ENCODE measurements at places on chromosomes 11 and 22.
A peak's percentile ranks its signal among the peaks of the same experiment; 100 is the strongest.

DNA sequence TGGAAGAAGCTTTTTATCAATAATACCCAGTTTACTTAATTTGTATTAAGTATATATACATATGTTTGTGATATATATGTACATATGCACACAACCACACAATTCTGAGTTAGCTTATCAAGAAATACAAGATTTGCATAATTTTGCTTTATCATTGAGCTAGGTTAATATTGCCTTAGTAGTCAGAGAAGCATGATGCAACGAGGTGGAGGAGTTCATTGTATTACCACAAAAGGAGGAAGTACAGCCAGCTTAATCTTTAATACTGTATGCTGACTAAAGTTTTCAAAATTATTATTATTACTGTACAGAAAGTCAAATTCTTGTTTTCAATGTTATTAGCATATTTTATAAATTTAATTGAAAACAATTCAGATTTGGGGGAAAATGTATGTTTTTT, 278.4 kb upstream of the PDGFD start:
- DNase-seq = no peak

GRCh38 chr11:114738954-114739353, 60.6 kb downstream of the NXPE2 start:
- DNase-seq = peak; percentile 68

- no peak for DNase-seq
Measured at GRCh38 chr11:113332638-113333329, 18.4 kb downstream of the TTC12 start.

DNA sequence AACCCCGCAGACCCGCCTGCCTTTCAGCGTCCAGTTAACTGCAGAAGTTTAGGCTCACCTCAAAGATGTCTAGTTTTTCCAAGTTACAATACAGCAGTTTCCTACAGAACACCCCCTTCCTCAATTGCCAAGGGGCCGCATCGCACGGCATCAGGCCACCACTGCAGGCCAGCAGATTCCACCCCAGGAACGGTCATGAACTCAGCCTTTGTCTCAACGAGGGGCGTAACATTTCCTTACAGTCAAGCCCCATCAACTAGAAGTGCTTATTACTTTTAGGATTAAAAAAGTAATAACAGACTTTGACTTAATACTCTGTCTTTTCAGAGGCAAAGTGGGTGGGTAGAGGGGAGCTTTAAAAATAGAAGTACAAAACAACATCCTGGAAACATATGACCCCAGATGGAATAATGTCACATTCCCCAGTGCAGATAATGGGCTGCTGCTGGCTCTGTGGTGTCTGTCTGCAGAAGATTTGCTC, 36.3 kb downstream of the PPP2R1B start:
- DNase-seq = no peak

- DNase-seq = no peak
Measured at GRCh38 chr22:46317646-46318045, 17.9 kb upstream of the TRMU start.

GRCh38 chr11:47860536-47860935, 12.4 kb upstream of the NUP160 start:
- DNase-seq = no peak

GRCh38 chr22:44342347-44342956, 29.7 kb upstream of the SHISAL1 start:
- no peak for DNase-seq

- DNase-seq = no peak
Measured at GRCh38 chr11:120867024-120867423, 156.9 kb upstream of the TBCEL start.

GRCh38 chr11:120494595-120494994, 17.0 kb upstream of the GRIK4 start:
- DNase-seq = no peak

- DNase-seq = peak; percentile 56
Measured at GRCh38 chr11:116217006-116217405, 555.8 kb downstream of the BUD13 start.

DNA sequence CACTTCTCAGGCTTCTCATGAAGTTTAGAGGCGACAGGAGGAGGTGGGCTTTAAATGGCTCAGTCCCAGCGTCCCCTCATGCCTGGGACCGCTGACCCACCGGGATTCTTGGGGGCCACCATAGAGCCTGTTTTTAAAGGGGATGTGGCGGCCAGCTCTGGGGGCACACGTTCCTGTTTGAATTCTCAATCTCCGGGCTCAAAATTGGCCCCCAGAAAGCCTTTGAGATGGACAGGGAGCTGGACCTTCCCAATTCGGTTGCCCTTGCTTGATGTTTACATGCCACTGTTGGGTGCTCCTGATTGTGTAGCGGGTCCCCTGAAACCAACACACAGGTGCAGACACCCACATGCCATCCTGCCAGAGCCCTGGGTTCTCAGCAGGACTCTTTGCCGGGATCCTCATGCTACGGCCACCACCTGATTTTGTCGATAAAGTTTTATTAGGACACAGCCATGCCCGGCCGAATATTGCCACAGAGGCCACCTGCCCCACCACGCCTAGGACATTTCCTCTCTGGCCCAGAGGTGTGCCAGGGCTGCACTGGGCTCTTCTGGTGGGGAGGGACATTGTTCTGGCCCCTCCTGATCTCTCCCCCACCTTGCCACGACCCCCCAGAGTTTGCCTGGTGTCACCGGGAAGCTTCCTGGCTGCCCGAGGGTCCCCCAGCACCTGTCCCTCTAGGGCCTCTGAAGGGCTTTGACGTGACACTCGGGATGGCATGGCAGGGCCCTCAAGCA, 71.6 kb downstream of the KCNQ1 start:
- no peak for DNase-seq

Data from NCI-H2081 (cell line).